SJCRH30 (cell line): ENCODE measurements at places on chromosomes 5 and 9. TPM values are rescaled to one million over a fixed set of nuclear protein-coding genes. Genes with fewer than 3 reads are reported as not detected.

DNA sequence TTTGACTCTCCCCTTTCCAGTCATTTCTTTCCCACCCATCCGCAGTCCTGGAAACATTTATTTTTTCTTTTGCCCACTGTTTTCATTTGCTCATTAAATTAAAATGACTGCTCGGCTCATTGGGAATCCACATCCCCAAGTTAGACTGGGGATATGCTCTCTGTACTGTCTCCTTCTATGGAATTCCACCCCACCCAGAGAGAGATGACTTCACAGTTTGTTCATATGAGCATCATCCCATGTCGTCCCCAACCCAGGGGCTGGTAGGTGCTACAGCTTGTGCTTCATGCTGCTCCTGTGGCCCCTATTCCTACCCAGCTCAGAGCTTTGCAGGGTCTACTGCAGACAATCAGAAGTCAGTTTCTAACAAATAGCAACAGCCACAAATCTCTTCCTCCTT lies 16.5 kb upstream of the RARS1 start:
- H3K4me1 ChIP-seq: peaks cover 27% of the 10 kb centered on the region
- no peak overlapping the region for H3K4me3 ChIP-seq
- H3K36me3 ChIP-seq: no peaks in the 10 kb centered on the region
- H3K27me3 ChIP-seq: peaks cover 16% of the 10 kb centered on the region
- no peak for DNase-seq

GRCh38 chr9:524008-524407 lies 309.3 kb downstream of the DOCK8 start:
- no peak overlapping the region for H3K4me3 ChIP-seq
- H3K27ac ChIP-seq: no peak overlapping the region
- H3K27me3 ChIP-seq: no peaks in the 10 kb centered on the region
- no peak for DNase-seq

DNA sequence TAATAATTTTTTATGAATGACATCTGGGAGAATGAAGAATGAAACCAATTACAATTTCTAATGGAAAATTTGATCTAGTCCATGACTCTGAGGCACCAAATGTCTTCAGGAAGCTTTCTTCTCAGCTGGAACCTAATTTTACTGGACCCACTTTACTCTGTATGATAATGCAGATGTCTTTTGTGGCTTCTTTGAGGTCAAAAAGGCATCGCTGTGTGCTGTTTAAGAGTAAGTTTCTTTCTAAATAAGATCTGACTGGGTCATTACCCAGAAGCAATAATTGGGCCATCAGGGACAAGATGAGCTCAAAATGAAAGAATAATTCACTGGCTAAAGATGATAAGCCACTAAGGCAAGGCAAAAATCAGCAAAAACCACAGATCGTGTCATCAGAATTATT lies 633.4 kb downstream of the PSAT1 start:
- no peak overlapping the region for H3K27ac ChIP-seq
- DNase-seq: no peak
- H3K4me3 ChIP-seq: no peak overlapping the region
- H3K27me3 ChIP-seq: no peaks in the 10 kb centered on the region
- H3K4me1 ChIP-seq: 0 out of 2 replicates have a peak, but pooled peaks cover 6% of the 10 kb centered on the region

- H3K27me3 ChIP-seq: peaks cover 3% of the 10 kb centered on the region; the same call in 1 of the 2 replicates
- no peaks in the 10 kb centered on the region for H3K4me1 ChIP-seq
- H3K27ac ChIP-seq: no peak overlapping the region
- H3K4me3 ChIP-seq: no peak overlapping the region
Observed at GRCh38 chr9:134922932-134923240, 5.2 kb upstream of the FCN1 start.

- H3K4me1 ChIP-seq: peaks cover 7% of the 10 kb centered on the region; the same call in 1 of the 2 replicates
- H3K4me3 ChIP-seq: no peak overlapping the region
- H3K36me3 ChIP-seq: no peaks in the 10 kb centered on the region
Observed at GRCh38 chr5:112434641-112435040, 15.6 kb upstream of the EPB41L4A start.

Gene HTR1A
- not detected in 2 replicates for total RNA-seq

Gene ZNF618
- 16.1 and 19.3 TPM in 2 replicates for total RNA-seq
